NCI-H187 treated with DMSO at 0.1 percent for 48 hours (cell line): ENCODE measurements at places on chromosomes 2 and 18.

DNA sequence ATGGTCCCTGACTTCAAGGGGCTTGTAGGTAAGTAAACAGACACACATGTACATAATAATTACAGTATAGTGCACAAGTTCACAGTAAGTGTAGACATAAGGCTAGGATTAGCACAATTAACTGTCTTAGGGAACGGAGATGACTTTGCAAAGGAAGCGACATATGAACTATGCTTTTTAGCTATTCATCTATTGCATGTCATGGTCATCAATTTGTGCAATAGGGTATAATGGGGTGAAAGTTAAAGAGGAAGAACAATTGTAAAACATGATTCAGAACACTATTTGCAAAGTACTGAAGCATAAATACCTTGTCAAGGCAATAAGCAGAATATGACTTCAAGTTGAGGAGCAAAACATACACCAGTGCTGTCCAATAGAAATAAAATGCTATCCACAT is 112.3 kb upstream of the SLC8A1 start:
- no peak for DNase-seq

- DNase-seq: no peak
These were observed 7.7 kb downstream of the VRK2 start for GRCh38 chr2:58054264-58054663.

- DNase-seq: no peak
These were observed 1674.1 kb upstream of the TMEFF2 start for GRCh38 chr2:193868833-193869232.

DNA sequence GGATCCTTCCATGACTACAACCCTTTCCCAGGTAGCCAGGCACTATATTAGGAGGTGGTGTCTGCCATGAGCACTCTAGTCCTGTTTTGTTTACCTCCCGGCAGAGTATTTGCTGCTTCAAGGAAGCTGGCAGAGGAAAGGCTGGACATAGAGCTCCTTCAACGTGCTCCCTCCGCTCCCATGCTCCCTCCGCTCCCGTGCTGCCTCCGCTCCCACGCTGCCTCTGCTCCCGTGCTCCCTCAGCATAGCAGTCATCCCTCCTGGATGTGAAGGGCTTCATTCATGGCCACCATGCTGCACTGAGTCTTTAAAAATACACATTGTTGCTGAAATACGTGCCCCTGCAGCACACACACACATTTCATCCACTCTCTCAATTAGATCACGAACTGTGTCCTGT is 181.9 kb upstream of the MYT1L start:
- no peak for DNase-seq

DNA sequence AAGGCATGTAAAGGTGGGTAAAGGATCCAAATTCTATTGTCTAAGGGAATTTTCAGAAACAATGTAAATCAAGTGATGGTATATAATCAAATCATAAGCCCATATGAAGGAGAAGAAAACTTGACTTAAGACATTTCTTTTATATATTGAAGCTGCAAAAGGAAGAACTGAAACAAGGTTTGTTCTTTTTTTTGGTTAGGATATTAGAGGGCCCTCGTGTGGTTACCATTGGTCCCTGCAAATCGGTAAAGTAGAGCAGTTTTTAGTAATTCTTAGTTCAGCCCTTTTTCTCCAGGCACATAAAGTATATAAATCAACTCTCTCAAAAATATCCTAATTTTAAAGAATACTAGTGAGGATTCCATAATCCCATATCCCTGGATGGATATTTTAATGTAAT is 105.6 kb upstream of the STK17B start:
- DNase-seq: no peak
